ENCODE measurements at places on chromosomes 5 and 9.

GRCh38 chr5:136155078-136155477 is 22.4 kb downstream of the SMAD5 start:
- no peak for DNase-seq

GRCh38 chr9:87342743-87343142 is 154.9 kb upstream of the DAPK1 start:
- DNase-seq = no peak

GRCh38 chr9:23382418-23382817 is 443.6 kb downstream of the ELAVL2 start:
- no peak for DNase-seq

GRCh38 chr9:78101247-78101646 is 69.6 kb upstream of the GNAQ start:
- DNase-seq = no peak

DNA sequence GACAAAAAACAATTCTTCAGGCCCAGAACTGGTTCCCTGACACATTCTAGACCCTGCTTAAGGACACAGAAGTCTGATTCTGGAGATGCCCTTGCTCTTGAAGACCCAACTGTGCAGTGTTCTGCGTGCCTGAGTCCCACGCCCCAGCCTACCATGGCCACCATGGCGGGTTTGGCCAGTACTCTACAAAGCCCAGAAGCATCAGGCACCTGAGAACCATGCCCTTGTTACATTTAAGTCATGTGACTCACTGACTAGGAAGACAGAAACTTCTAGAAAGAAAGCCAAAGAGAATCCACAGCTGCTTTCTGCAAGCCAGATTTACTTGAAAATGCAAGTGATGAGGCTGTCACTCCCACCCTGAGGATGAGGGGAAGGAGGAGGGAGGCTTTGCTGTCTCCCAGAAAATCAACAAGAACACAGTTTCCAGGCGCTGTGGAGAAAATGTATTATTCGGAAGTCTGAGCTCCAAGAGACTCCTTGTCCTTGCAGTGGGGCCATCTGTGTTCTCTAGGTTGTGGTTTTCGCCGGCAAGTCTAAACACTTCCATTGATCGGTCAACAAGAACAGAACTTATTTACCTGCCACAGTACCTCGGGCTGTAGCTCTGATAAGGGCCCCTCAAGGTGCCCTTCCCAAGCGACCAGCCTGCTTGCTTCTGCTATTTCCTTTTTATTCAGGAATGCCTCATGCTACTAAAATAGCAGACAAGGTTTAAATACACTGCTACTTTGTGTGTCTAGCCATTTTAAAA is 81.3 kb upstream of the DMRT1 start:
- DNase-seq = no peak
